WERI-Rb-1 (cell line): ENCODE measurements at places on chromosomes 3 and 15.

GRCh38 chr15:77069521-77070121, 1.3 kb downstream of the TSPAN3 start:
- no peak for DNase-seq

- no peak for DNase-seq
These were observed 88.4 kb downstream of the DGKG start for GRCh38 chr3:186273586-186273985.

DNA sequence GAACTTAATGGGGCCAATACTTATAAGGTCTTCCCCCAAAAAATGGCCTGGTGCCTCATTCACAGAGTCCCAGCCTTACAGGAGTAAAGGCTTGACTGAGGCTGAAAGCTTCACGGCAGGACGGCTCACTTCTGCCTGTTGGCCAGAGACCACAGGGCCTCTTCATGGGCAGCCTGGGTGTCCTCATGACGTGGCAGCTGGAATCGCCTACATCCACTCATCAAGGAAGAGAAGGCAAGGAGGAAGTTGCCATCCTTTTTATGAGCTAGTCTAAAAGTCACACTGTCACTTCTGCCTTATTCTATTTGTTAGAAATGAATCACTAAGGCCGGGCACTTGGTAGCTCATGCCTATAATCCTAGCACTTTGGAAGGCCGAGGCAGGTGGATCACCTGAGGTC, 89.3 kb upstream of the DGKG start:
- DNase-seq = no peak

DNA sequence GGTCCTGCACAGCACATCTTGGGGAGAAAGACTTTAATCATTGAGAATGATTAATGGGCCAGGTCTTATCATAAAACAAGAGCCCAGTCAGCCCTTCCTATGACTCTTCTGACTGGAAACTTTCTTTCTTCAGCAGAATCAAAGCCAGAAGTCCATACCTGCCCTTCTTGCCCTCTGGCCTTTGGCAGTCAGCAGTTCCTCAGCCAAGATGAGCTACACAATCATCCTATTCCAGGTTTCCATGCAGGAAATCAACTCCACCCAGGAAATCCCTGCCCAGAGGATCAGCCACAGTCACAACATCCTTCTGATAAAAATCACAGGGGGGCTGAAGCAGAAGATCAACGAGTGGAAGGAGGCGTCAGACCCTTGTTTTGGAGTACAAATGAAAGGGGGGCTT, 26.9 kb downstream of the ZNF589 start:
- no peak for DNase-seq

DNA sequence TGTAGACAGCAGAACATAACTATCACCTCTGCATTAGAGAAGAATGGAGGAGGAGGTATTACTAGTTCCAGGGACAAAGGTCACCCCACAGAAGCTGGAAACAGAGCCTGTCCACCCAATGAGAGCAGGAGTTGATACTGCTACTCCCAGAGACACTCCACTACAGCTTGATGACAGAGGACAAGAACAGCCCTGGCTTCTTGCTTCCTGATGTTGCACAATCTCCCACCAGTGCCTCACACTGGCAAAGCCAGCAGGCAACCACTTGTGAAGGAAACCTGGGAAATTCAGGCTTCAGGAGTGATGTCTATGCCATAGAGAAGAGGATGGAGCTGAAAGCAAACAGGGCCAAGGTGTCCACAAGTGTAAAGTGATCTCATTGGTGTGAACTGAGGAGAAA, 78.0 kb upstream of the POU1F1 start:
- no peak for DNase-seq

DNA sequence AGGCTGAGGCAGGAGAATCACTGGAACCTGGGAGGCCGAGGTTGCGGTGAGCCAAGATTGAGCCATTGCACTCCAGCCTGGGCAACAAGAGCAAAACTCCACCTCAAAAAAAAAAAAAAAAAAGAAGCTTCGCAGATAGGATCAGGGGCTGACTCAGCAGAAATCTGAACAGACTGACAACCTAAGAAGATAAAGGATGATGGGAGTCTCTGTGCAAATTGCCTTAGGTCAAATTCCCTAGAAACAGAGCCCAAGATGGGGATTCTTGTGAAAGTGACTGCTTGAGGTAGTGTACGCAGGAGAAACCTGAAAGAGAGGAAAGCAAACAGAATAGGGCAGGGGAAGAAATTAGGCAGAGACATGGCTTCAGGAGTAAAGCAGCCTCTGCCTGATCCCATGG, 160.8 kb upstream of the LRIG1 start:
- no peak for DNase-seq
